Right ventricle myocardium superior (tissue), 1 donor: ENCODE measurements at places on chromosomes 2 and 18. TPM values are rescaled to one million over a fixed set of nuclear protein-coding genes. Genes with fewer than 3 reads are reported as not detected.

The MC2R gene
- not detected for total RNA-seq

The MYOM1 gene
- total RNA-seq: 608 TPM

The MLPH gene
- 80.9 TPM for total RNA-seq

The HSBP1L1 gene
- total RNA-seq: 13.8 TPM

The CYP27C1 gene
- total RNA-seq: not detected

The NPPC gene
- total RNA-seq: 7.7 TPM

The STARD6 gene
- not detected for total RNA-seq

The IGFBP5 gene
- 134 TPM for total RNA-seq

The SLC9A2 gene
- not detected for total RNA-seq

The EVA1A gene
- 0.97 TPM for total RNA-seq

The RAB6C gene
- 0.22 TPM for total RNA-seq

DNA sequence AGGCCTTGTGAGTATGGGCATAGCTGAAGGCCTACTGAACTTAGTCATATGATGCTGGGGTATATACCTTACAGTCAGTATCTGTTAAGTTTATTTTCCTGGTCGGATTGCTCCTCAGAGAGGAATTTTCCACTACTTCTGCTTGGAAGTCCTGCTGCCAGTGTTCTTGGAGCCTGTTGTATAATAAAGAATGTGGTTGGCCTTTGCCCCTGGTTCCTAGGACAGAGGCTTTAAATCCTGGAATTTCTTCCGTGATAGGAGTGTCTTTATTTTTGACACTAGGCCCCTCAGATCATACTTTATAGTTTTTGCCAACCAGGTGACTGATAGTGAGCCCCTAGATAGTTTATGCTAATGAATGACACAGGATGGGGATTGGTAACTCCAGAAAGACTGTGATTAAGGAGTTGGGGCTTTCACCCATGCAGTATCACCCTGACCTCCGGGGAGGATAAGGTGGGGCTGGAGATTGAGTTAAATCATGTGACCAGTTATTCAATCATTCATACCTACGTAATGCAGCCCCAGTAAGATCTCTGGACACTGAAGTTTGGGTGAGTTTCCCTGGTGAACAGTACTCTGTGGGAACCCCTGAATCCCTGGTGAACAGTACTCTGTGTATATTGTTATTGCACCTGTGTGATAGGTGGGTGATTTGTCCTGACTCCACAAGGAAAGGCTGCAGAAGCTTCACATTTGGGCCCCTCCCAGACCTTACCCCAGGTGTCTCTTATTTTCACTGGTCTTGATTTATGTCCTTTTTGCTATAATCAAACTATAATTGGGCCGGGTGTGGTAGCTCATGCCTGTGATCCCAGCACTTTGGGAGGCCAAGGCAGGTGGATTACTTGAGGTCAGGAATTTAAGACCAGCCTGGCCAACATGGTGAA lies 56.9 kb downstream of the COMMD1 start:
- no peak for DNase-seq

DNA sequence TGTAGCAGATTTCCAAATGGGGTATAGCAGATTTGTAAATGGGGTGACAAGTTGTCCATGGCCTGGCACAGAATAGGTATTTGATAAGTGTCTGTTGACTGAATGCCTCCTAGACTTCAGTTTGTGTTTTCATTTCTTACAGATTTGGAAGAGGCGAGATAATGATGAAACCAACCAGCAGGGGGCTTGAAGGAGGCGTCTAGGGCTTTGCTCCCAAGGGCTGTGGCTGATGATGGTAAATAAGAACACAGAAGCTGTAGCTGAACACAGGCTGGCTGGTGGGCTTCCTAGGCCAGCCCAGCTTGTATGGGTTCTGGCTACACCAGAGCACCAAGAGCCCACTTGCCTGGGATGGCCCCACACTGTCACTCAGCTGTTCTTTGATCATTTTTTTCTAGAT lies 19.4 kb downstream of the SFTPB start:
- no peak for DNase-seq

GRCh38 chr2:191206613-191207471 lies 38.4 kb upstream of the MYO1B start:
- no peak for DNase-seq

GRCh38 chr2:54672590-54673456 lies 50.6 kb upstream of the EML6 start:
- no peak for DNase-seq

GRCh38 chr2:38765551-38765950 lies 12.5 kb upstream of the GEMIN6 start:
- DNase-seq: no peak

GRCh38 chr18:9851511-9851910 lies 34.3 kb upstream of the TXNDC2 start:
- DNase-seq: no peak

DNA sequence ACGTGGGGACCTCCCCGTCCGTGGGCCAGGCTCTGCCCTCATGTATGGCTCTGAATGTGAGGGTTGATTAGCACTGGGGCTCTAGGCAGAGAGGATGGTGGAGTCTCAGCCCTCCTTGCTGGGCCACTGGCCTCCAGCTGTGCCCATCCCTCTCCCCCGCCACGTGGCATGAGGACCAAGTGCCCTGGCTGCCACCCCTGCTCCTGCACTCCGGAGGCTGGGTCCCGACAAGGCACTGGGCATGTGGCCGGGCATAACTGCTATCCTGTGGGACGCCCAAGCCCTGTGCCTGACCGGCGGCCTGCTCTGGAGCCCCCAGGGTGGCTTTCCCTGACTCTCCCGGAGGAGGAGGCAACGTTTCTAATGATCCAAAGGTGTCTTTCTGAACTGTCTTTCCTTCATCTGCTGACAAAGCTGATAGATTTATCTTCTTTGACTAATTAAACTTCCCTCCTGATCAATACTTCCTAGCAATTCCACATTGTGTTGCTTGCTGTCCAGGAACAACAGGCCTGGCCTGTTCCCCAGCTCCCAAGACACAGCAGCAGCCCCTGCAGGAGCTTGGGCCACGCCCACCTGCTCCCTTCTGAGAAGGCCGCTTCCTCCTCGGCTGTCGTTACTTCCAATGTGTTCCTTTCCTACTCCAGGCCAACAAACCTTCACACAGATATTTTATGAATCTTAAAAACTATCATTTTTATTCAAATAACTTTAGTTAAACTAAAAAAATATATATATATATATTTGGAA lies 132.0 kb downstream of the SNTG2 start:
- DNase-seq: no peak

GRCh38 chr2:5915881-5916310 lies 223.7 kb downstream of the SOX11 start:
- no peak for DNase-seq

DNA sequence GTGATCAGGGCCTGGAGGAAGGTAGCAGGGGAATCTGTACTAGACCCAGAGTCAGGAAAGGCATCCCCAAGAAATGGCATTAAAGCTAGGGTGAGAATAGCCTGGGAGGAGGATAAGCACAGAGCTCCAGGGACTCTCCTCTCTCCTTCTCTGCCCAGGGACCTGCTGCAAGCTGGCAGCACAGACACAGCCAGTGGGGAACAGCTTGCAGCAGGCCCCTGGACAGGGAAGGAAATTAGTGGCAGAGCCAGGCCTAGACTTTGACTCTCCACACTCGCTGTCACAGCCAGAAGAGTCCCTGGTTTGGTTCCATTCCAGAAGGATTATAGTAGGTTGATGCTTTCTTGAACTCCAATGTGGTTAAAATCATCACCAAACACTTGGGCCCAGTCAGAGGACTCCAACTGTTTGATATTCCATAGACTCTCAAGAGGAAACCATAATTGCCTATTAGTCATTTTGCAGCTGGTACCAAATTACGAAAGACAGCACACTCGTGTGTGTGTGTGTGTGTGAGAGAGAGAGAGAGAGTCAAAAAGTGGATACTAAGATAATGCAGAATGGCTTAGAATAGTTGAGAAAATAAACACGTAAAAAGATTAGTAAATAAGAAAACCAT lies 95.5 kb upstream of the ATP8B1 start:
- DNase-seq: no peak

GRCh38 chr2:190328573-190329147 lies 9.0 kb upstream of the HIBCH start:
- no peak for DNase-seq

GRCh38 chr2:203328760-203329540 lies 756 bp downstream of the ABI2 start:
- DNase-seq: peak; percentile 47

DNA sequence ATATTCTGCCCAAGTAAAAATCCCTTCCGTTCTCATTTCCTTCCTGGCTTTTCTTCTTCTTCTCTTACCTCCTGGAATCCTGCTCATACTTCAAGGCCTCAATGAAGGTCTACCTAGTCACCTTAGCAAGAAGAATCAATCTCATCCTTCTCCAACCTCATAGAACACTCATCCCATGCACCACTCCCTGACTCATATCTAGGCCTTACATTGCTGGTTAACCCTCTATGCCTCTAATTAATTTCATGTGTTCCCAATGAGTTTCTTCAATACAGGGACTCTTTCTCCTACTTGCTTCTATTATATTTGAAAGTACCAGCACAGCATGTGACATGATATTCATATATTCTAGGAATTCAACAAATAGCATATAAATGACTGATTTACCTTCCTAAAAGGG lies 63.0 kb downstream of the BCL11A start:
- no peak for DNase-seq

- no peak for DNase-seq
Measured at GRCh38 chr2:68594041-68594440, 49.3 kb upstream of the PROKR1 start.

DNA sequence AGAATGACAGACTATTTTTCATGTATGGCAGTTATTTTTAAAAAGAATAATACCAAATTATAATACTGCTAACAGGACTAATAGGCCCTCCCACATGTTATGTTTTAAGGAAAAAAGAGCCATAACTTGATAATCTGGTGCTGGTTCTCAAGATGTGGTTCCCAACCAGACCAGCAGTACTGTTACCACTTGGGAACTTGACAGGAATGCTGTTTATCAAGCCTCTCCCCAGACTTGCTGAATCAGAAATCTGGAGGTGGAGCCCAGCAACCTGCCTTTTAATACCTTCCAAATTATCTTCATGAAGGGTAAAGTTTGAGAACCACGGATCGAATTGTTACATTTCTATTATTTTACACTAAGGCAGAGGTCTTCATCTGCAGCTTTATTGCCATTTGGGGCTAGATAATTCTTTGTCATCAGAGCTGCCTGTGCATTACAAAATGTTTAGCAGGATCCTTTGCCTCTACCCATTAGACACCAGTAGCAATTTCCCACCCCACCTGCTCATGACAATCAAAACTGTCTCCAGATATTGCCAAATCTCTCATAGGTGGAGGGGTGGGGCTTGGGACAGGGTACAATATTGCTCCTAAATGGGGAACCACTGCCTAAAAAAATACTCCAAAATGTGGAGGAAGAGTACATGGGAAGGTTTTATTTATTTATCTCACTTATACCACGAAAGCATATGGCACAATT lies 629.6 kb downstream of the ARHGAP15 start:
- DNase-seq: no peak

DNA sequence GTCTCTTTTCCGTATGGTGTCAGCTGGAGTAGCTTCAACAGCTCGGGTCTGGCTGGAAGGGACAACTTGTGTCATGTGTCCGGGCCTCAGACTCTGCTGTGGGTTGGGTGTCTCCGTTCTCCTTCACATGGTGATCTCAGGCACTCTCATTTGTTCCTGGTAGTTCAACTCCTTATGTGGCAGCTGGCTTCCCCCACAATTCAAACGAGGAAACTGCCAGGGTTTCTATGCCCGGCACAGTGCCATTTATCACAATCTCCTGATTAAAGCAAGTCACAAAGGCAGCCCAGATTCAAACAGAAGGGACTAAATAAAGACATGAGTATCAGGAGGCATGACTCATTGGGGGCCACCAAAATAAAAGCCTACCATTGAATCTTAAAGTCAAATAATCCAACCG lies 22.7 kb downstream of the MRO start:
- no peak for DNase-seq

DNA sequence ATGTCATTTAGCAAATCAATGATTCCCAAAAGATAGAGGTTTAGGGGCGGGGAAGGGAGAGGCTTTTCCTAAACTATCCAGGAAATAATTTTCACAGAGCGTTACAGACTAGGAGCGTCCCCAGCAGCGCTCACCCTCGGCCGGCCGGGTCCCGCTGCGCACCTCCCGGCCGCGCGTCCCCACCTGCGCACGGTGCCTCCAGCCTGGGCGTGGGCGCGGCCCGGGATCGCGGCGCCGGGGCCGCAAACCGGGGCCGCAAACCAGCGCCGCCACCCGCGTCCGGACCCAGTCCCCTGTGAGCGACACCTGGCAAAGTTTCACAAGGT lies 684 bp upstream of the ZCCHC2 start:
- DNase-seq: no peak

GRCh38 chr2:2890901-2891300 lies 486.7 kb downstream of the EIPR1 start:
- no peak for DNase-seq

- peak; percentile 54 for DNase-seq
Measured at GRCh38 chr2:65922794-65923193, 490.4 kb upstream of the SPRED2 start.
